NCI-H510A treated with DMSO at 0.1 percent for 48 hours (cell line): ENCODE measurements at places on chromosomes 3 and 15.

DNA sequence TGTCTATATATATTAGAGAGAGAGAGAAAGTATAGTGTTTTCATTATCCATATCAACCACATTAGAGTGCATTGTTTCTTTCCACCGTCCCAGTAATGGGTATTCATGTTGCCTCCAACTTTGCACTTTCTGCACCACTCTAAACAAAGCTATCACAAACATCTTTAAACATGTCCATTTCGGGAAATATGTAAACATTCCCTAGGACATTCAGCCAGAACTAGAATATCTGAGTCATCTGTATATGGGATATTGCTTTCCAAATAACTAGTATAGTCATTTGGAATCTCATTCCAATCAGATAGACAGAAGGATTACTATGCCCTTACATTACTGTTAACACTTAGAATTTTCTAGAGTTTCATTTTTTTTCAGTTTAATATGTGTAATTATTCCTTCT, 914.9 kb upstream of the EPHA6 start:
- DNase-seq: no peak

DNA sequence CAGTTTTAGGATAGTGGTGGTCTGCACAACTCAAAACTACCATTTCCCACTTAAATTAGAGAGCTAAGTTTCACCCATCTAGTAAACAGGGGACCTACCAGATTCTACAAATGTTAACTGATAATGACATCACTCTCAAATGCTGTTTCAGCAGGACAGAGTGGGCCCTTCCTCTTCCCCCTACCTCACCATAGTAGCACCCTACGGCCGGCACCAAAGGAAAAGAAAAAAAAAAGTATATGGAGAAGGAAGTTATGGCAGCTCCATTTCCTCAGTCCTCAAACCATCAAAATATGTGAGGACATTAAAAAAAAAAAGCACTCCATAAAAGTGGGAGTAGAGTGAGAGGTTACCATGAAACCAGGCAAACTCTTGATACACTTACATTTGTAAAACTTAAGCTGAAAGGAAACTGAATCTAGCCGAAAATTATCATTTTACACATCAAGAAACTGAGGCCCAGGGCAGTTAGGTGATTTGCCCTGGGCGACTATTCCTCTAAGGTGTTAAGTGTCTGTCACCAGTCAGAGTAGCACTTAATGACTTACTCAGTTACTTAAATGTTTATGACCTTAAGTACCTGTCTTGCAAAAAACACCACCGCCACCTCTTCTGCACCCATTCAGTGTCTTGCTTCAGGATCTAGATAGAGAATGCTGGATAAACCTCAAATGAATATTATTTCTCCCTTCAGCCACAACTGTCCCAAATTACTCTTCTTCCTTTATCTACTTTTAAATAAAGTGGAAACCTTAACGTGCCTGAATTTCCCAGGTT, 2.7 kb downstream of the MSL2 start:
- no peak for DNase-seq

DNA sequence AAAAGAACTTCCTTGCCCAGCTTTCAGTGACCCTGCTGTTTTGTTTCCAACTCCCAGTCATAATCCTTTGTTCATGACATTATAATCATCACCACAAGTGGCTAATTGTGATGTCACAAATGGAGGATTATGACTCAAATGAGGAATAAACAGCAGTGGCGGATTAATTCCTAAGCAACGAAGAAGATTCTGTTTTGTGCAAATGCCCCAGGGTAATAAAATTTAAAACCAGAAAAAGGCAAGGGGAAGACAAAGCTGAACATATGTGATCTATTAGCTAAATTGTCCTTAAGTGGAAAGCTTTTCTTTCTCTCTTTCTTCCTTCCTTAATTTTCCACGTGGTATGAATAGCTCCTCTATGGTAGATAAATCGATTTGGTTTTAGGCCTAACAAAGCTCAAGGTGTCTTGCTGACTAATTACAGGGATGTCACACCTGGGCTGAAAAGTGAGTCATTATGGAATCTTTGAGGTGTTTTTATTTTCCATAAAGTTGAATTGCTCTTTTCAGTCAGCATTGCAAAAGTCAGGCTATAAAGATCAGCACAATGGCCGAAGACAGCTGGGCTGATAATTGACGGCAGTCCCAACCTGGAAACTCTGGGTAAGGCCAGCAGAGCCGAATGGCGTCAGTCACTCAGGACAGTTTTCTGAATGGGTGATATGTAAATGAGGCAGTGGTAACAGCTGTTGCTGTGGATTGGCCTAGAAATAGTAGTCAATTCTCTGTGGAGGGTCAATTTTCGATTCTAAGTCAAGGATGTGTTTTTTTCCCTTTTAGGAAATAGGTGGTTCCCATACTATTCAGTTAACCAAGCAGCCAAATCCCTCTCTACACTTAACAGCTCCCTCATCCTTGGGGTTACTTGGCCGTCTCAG, 121.5 kb downstream of the PTPRG start:
- no peak for DNase-seq

DNA sequence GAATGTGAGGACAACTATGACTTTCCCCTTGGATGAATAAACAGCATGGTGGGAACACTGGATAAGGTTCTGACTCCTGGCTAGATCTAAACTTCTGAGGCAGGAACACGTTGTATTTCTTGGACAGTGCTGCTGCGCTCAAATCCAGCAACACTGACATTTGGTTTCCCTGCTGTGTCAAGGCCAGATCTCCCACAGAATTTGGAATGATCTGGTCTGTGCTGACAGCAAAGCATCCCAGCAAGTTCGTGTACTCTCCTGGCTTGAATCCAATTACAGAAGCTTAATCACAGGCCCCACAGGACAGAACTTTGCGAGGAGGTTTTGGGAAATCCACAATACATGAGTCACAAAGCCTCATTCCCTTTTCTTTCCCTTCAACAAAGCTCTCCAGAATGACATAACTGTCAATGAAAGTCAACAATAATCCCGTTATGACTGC, 92.5 kb downstream of the ADAMTS9 start:
- no peak for DNase-seq

DNA sequence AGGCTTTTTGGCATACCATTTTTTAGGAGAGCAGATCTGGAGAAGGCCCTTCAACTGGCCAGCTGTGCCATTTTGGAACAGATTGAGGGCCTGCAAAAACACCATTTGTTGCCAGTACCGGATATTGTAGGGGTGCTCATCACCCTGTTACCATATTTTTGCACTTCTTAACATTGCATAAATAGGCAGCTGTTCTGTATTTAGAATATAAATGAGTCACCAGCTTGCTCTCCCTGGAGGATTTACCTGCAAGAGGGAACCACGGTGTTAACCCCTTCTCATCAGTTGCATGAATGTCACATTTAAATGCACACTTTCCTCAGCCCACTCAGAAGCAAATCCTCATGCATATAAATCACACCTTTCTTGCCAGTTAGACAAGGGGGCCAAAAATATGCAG, 435.6 kb downstream of the ROBO2 start:
- DNase-seq: no peak

- no peak for DNase-seq
Measured at GRCh38 chr15:54354341-54354740, 376.1 kb downstream of the UNC13C start.
